ENCODE measurements at places on chromosomes 1 and 21.
A peak's percentile ranks its signal among the peaks of the same experiment; 100 is the strongest.

DNA sequence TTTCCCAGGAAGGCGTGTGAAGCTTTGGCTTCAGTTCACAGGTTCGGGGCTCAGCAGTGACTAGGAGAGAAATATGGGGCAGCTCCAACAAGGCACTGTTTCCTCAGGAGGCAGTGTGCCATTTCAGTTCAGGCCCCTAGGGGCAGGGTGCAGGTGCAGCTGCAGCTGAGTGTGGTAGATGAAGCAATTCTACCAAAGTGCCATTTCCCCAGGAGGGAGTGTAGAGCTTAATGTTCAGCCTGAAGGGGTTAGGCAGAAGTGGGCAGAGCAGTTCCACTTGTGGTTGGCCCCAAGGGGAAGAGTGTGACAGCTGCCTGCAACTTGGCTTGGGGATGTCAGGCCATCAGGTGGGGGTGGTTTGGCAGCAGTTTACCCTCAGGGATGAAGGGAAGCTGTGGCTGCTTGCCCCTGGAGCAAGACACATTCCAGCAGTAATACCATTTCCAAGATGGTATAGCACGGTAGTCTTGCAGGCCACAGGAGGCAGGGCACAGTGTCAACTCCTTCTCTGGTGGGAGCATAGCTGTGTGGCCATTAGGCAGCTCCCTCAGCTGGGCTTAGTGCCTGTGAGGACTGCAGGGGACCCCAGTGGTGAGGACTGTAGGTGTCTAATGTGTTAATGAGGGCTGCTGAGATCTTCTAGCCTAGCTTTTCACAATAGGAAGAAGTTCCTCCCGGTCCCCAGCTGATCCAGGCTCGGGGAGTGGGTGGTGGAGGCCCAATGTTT lies 34.7 kb downstream of the RGSL1 start:
- DNase-seq: peak; percentile 17

GRCh38 chr1:39990428-39990827 lies 35.5 kb downstream of the MFSD2A start:
- no peak for DNase-seq

GRCh38 chr1:37807220-37807554 lies 403 bp upstream of the C1orf122 start:
- DNase-seq: no peak

DNA sequence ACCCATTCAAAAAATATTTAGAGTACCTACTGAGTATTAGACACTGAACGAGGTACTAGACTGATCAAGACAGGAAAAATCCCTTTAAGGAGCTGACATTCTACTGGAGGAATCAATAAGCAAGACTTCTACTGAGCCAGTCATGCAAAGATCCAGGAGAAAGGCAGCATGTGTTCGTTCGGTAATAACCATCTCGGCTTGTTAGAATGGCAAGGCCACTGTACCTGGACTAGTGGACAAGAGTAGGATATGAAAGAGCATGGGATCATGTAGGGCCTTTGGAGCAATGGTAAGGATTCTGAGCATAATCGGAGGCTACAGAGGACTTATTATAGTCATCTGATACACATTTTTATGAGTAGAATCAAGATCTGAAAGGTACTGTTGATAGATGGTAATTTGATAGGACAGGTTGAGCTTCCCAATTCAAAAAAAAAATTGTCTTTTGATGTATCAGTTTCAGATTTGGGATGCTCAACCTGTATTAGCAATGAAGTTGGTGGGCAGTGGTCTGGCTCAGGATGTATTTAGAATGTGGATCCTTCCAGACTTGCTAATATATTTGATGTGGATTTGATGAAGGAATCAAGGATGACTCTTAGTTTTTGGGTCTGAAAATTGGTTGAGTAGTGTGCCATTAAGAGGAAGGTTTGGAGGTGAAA lies 2.3 kb downstream of the COX20 start:
- DNase-seq: no peak

DNA sequence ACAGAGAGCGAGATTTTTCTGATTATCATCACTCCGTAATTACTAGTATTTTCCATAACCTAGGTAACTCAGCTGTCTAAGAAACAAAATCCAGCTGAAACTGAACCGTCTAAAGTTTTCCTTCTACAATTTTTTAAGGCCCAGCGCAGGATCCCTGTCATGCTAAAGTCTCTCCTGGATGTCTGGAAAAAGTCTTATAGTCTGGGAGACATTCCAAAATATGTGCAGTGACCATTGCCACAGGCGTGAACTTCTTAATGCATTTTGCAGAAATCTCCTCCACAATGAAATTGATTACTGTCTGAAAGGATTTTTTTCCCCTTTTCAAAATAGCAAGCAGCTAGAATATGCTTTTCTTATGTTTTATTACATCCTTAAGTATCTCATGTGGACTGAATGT lies 209.3 kb upstream of the C1orf105 start:
- no peak for DNase-seq

- DNase-seq: no peak
These were observed 44.7 kb upstream of the CASZ1 start for GRCh38 chr1:10841118-10841517.

DNA sequence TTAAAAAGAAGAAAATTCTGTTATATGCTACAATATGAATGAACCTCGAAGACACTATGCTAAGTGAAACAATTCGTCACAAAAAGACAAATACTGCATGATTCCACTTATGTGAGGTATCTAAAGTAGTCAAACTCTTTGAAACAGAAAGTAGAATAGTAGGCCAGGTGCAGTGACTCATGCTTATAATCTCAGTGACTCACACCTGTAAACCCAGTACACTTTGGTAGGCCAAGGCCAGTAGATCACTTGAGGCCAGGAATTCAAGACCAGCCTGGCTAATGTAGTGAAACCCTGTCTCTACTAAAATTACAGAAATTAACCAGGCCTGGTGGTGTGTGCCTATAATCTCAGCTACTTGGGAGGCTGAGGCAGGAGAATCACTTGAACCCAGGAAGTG lies 25.7 kb downstream of the EPHA10 start:
- DNase-seq: no peak

DNA sequence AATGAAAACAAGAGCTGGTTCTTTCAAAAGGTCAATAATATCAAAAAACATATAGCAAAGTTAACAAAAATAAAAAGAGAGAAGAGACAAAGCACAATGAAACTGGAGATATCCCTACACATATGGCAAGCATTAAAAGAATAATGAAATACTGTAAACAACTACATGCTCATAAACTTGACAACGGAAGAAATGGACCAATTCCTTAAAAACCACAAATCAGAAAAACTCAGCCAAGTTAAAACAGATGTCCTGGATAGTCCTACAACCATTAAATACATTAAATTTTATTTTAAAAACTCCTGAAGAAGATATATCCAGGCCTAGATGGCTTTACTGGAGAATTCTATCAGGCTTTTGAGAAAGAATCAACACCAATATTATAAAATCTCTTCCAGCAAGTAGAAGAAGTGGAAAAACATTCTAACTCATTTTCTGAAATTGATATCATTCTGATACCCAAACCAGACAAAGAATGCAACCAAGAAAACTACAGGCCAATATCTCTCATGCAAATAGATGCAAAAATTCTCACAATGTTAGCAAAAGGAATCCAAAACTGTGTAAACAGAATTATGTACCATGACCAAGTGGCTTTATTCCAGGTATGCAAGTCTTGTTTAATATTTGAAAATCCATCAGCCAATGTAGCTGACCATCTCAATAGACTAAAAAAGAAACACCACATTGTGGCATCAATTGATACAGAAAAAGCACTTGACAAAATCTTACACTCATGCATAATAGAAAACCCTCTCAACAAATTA lies 56.1 kb upstream of the LRRC7 start:
- no peak for DNase-seq

DNA sequence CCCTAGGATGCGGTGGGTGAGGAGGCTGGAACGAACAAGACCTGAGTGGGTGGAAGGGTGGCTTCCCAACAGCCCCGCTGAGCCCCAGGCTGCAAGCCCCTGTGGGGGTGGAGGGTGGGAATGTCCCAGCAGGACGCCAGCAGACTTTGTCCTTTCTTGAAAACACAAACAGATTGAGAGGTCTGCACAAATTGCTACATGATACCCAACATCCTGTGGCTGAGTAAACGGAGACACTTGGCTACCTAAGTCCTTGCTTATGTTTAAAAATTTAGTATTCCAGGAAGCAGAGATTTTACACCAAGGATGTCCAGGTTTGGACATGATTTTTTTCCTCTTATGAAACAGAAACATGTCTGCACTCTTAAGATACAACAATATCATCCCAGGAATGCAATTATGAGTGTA lies 11.8 kb upstream of the F3 start:
- no peak for DNase-seq

GRCh38 chr1:1317420-1317819 lies 7.0 kb downstream of the INTS11 start:
- no peak for DNase-seq

DNA sequence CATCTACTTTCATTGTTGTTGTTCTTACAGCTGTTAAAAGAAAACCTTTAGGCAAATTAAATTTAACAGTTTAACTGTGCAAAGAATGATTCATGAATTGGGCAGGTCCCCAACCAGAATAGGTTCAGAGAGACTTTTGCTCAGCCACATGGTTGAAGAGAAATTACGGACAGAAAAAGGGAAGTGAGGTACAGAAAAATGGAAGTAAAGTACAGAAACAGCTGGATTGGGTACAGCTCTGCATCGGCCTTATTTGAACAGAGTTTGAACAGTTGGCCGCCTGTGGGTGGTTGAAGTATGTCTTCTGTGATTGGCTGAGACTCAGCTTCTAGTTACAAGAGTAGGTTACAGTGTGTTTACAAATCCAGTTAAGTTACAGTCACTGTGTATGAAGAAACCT lies 210.1 kb downstream of the FGGY start:
- no peak for DNase-seq

DNA sequence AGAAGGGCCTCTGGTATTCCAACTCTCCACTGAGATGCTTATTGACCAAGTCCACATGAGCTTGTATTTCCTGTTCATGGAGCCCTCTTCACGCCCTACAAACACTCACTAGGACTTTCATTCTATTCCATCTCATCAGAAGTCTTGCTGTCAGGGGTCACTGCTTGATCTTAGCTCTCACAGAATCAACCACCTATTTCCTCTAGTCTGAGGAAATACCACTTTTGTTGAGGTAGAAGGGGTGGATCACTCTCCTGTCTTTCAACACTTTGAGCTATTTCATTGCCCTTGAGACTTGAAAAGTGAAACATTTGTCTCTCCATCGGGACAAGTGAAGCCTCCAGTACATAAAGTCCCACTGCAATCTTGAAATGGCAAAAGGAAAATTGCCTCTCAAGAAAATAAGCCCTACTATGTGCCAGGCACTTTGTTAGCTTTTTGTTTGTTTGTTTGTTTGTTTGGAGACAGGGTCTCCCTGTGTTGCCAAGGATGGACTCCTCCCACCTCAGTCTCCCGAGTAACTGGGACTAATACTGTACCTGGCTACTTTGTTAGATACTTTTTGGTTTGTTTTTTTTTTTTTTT lies 19.8 kb upstream of the FAM110D start:
- no peak for DNase-seq

DNA sequence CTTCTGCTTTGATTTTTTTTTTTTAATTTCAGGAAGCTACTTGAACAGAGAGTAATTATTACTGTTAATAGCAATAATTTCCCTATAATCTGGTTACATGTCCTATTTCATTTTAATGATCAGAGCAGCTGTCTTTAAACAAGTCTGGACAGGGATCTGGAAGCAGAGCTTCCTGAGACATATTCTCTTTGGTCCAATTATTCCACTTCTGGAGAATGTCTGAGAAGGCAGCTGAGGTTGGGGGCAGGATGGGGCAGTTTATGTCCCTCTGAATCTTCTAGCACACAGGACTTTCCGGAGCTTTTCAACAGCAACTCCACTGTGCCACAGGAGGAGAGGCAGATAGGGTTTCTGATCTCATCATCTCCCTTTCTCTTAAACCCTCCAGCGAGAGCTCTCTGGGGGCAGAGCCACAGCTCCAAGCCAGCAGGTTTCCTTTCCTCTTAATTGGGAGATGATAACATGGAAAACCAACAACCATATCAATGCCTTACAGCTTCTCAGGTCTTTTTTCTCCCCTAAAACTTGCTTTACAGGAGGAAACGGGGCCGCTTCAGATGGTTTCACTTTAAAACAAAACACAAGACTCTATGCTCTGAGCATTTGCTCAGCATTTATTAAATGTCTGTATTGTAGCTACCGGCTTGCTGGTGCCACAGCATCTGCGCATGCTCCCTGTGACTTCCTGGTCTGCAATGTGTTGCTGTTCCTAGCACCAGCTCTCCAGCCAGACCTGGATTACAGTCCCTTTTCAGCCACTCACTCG lies 425.7 kb upstream of the USP24 start:
- DNase-seq: no peak

DNA sequence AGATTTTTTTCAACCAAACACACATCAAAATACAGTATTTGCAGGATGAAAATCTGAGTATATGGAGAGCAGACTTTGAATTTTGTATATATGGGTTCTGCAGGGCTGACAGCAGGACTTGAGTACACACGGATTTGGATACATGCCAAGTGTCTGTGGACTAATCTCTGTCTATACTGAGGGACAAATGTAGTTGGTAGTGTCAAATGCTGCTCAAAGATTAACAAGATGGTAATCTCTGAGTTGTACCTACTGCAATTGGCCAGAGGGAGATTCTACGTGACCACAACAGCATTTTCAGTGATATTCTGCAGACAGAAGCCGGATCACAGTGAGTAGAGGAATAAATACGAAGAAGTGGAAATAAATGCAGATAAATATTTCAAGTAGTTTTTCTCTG lies 43.4 kb downstream of the SHCBP1L start:
- no peak for DNase-seq

DNA sequence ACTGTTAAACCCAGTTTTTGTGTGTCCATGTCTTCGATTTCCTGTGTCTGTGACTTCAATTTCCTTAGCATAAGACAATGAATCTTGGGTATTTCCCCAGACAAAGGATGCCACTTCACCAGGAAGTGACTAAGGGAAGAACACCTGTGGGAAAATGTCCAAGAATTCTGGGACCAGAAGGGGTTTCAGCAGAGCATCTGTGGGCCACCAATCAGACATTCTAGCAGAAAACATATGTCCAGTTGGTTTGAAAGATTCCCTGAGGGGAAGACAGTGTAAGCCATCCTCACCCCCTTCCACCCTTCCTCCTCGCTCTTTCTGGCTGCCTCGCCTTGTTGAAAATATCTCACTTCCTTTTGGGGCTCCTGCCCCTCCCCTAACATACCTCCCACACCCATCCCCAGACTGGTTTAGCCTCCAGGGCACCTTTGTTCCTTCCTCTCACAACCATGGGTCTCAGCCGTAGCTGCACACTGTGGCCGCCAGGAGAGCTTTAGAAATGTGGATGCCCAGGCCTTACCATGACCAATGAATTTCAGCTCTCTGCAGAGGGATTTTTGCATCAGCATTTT lies 25.5 kb upstream of the IFNAR1 start:
- no peak for DNase-seq

DNA sequence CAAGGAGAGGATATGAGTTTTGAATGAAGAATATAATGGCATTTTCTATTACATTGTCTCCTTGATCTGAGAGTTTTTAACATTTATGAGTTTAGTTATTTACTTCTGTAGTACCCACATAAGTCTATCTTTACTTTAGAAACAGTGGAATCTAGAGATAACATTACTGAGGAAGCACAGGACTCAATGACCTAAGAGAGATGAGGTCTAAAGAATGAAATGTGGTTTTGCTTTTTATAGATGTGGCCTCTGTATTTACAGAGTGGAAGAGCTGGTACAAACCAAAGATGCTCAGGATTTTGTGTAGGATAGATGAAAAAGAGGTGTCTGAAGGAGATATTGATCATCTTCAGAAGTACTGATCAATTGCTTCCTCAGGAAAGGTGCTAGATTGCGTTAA lies 177.3 kb downstream of the KCTD3 start:
- no peak for DNase-seq

All from WERI-Rb-1 (cell line).